ENCODE measurements at places on chromosomes 7 and 10.

GRCh38 chr7:707296-708000 lies 19.1 kb upstream of the DNAAF5 start:
- DNase-seq = no peak

GRCh38 chr7:20402747-20403230 lies 72.1 kb downstream of the ITGB8 start:
- no peak for DNase-seq

DNA sequence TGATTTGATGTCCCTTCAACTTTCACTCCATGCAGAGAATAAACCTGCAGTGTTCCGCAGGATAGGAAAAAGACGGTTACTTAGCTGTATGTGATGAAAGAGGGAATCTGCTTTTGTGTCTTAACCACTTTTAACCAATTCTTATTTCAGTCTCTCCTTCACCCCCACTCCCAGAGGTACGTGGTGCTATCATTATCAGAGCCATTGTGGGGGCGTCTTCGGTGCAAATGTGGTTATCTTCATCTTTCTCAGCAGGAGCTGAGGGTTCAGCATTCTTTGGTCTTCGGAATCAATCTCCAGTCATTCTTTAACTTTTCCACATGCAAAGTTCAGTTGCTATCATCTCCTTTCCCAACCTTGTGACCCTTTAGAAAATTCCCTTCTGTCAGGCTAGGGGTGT lies 219.9 kb upstream of the LYZL1 start:
- no peak for DNase-seq

- DNase-seq = no peak
These were observed 4.7 kb upstream of the ABLIM1 start for GRCh38 chr10:114662646-114663217.
